ENCODE measurements at places on chromosomes 7 and 10. TPM values are rescaled to one million over a fixed set of nuclear protein-coding genes. Genes with fewer than 3 reads are reported as not detected.

TUBB8 gene
- not detected for total RNA-seq

TBATA gene
- total RNA-seq, result not detected

NRG3 gene
- 0.15 TPM for total RNA-seq

ADAMTS14 gene
- 0.10 TPM for total RNA-seq

GRCh38 chr7:24026351-24026750 is 257.6 kb upstream of the NPY start:
- no peak for DNase-seq

DNA sequence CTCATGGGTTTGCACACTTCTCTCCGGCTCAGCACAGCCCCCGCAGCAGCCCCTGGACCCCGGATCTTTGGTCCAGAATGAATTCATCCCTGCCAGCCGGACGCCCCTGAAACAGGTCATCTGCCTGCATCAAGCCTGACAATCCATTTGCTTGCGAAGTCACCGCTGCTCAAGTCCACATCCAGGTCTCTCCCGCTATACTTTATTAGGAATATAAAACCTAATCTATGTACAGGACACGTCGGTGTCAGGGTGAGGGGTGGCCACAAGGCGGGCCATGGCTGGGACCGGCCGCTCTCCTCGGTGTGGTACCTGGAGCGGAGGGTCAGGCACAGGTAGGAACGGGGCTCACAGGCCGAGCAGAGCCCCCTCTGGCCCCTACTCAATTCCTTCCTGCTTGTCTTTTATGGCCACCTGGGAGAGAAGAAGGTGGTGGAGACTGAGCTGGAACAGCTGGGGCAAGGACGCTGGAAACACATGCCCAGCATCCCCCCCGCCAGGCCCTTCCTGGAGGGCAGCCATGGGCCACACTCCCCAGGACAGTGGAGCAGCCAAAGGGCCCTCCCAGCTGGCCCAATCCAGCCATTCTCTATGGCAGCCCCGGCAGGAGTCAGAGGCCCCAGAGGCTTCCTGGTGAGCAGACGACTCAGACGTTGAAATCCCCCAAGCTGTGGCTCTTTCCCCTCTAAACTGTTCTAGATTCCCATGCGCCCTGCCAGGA is 5.3 kb downstream of the POLR2J start:
- peak; percentile 25 for DNase-seq

DNA sequence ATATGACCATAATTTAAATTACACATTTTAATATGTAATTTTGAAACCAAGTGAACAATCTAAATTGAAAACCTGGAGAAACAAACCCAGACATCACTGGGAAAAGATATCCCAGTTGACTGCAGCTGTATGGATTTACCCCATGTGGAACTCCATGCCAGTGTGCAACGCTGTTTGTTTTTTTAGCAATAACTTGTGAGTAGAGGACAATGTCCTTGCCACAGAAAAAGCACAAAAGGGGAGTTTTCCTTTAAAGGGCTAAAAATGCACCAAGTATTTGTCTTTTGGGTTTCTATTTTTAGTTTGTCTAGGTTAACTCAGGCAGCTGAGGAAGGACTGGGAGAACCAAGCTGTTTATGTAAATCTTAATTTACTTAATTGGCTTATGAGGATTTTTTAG is 15.1 kb upstream of the COL17A1 start:
- DNase-seq, result no peak

DNA sequence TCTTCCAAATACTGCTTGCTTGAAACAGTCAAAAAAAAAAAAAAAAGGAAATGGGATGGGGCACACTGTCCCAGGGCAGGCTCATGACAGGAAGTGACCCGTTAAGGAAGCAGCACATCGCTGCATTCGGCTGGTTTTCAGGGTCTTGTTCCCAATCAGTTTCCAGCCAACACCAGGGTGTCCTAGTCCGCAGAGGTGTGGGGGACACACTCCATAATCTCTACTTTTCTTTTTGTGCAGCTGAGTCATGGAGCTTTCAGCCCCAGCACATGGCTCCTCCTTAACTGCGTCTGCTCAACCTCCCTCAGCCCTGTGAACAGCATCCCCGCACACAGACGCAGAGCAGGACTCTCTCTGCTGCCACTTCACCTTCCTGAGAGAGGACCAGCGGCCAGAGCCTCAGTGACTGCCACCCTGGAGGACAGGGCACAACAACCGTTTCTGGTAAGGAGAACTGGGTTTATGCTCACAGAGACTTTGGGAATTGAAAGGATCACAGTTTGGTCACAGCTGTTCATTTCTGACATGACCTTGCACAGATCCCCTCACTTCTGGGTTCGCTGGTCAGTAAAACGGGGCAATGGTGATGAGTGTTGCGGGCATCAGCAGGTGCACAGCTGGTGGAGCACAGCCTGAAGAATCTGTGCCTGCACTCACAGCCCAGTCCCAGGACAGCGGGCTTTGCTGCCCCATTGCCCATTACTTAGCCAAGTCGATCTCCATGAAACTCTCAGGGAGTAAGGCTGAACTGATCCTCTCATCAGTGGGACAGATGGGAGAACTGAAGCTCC is at the start of gene GIMAP5:
Gene GIMAP5 (plus strand): TSS at position 154 of the 791 bp plus-strand sequence. CDS start 3,467 bp downstream, outside the sequence.
- DNase-seq, result peak; percentile 43

Data from left ventricle myocardium superior (tissue), 1 donor.